Cortex of kidney (tissue), 1 donor: ENCODE measurements at places on chromosomes 6 and 20.

DNA sequence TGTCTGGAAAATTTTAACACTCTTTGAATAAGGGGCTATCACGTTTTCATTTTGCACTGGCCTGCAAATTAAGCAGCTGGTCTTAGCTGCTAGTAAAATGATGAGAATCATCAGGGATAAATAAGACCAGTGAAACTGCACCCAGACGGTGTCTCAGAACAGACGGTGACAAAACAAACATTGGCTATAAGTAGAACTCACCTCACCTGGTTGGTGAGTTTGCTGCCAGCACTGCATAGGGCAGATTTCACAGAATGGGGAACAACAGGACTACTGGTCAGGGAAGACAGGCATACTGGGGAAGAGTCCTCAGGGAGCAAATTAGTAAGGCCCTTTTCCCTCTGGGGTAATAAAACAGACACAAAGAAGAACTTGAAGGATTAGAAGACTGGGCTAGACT lies 175.9 kb upstream of the CITED2 start:
- DNase-seq, result no peak

- no peak for DNase-seq
Measured at GRCh38 chr6:155939253-155939652, 483.6 kb upstream of the NOX3 start.

DNA sequence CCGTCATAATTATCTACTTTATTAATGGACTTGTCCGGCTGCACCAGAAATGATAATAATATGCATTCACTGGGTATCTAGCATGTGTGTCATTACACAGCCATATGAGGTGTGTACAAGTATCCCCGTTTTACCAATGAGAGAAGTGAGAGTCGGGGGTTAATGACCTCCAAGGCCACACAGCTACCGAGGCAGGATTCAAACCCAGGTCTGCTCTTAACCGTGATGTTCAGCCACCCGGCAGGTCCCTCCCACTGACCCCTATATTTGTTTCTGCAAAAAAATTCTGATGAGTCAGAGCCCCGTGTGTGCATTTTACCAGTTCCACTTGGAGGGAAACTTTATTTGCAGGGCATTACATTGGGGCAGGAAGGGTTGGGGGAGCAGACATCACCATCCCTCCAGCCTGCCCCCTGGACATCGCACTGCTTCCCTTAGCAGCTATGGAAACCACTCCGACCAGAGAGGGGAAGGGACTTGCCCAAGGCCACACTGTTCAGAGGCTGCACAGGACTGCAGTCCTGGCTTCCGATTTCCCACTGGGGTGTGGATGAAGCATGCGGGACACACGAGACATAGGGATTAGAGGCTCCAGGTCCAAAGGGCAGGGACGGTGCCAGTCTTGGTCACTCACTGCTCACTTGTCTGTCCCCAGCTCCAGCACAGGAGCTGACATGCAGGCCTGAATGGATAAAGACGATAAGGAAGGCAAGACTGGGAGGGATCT lies 10.1 kb upstream of the SRC start:
- no peak for DNase-seq

- no peak for DNase-seq
Measured at GRCh38 chr6:148328876-148329555, 13.6 kb upstream of the SASH1 start.
